Posterior vena cava (tissue), 2 donors: ENCODE measurements at places on chromosomes 1 and 21.

- no peak for DNase-seq
Observed at GRCh38 chr1:159556931-159557369, 21.1 kb upstream of the OR10J5 start.

GRCh38 chr1:211345719-211346118 is 19.1 kb downstream of the TRAF5 start:
- DNase-seq, result no peak

DNA sequence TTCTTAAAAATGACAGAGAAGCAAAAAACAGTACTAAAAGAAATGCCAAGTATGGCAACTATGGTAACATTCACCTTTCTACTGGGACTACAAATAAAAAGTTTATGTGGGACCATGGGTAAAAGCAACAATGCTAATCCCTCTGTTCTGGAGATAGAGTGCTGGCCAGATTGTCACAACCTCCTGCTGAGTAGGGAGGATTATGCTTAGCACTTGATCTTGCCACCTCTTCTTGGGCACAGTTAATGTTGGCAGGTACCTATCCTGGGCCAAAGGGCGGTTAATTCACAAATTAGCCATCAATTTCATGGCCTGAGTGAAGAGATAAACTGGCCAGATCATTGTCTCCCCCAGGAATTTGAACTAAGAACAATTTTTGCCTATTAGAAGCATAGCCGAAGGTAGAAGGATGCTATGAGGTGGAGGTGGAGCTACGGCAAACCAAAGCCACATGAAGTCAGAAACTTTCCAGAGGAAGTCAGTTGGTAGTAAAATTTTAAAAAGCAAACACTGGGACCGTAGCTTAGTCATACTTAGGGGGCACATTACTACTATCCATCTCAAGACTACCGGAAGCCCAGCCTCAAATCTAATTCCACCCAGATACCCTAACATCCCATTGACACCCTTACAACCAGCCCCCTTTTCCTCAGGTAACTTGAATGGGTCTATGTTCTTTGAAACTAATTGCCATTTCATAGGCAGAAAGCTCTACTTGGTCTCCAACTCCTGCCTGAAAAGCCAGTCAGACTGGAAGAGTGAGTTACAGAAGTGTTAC is 2.7 kb downstream of the SCYL3 start:
- no peak for DNase-seq

GRCh38 chr1:7456722-7457082 is 314.4 kb upstream of the VAMP3 start:
- DNase-seq, result no peak

GRCh38 chr1:115771847-115772457 is 3.4 kb upstream of the CASQ2 start:
- DNase-seq, result peak; percentile 88

DNA sequence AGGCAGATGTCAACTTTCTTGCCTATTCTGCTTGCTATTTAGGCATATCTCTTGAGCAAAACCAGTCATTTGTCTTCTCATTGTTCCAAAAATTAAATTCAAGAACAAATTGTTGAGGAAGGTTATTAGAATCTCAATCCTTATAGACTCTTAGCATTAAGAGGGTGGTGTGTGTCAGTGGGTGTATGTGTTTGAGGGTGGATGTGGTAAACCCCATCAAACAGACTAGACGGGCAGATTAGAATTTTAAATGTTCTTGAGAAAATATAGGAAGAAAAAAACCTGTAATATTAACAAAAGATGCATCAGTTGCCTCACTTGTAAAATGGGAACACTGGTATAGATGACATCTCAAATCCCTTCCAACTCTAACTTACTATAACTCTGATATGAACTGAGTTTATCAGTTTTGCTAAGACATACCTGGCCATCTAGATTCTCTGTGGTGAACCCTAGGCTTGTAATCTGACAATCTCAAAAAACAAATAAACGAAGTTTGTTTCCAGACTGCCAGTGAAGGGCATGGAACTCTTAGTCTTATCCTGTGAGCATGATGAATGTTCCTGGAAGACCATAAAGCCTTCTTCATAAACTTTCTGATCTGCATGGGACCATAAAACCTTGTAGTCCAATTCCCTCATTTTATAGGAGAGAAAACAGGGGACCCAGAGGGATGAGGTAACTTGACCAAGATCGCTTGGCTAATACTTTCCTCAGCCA is 176.3 kb upstream of the SGIP1 start:
- no peak for DNase-seq

DNA sequence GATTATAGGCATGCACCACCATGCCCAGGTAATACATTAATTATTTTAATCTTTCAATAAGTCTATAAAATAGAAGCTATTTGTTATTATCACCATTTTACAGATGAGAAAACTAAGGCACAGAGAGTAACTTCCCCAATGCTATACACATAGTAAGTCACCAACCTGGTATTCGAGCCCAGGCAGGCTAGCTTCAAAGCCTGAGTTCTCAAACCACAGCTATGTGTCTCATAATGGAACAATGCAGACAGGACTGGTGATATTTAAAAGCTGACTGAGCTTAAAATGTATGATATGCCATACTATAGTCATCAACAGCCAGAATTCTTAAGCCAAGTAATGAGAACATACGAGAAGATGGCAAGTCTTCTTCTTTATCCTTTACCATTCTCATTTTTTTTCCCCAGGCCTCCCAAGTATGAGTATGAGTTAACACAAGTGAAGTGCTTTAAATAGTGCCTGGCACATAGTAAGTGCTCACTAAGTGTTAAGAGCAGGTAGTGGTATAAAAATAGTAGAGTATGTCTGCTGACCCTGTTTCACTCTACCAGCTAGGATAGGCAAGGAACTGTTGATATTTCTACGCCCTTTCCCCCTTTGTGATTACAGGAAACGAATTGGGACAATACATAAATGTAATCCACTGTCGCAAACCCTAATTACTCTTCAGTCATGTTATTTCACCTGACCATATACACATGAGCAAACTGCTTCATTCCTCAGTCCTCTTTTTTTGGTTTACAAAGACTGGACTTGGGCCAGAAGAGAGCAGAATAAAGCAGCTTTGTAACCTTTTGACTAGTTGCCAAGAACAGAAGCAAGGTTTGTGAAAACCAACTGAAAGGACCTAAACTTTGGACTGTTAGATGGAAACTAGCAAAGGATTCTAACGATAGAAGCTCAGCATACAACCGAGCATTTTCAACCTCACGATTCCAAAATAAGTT is 9.5 kb downstream of the EYA3 start:
- no peak for DNase-seq

- DNase-seq, result no peak
Observed at GRCh38 chr1:77465922-77466321, 184.1 kb downstream of the AK5 start.

DNA sequence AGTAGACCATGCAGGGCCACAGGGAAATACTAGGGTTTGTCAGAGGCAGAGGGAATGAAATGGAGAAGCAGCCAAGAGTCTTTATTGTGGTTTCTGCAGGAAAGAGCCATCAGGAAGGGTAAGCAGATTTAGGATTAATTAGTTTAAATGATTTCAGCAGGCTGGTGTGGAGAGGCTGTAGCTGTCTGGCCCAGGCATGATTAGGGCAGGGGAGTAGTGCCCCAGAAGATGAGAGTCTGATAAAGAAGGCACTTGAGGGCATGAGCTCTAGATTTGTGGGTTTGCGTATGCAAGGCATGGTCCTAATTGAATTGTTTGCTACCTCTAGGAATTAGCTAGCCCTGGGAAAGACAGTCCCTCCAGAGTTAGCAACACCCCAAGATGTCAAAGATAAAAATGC is 484.6 kb upstream of the PLXNA2 start:
- no peak for DNase-seq

DNA sequence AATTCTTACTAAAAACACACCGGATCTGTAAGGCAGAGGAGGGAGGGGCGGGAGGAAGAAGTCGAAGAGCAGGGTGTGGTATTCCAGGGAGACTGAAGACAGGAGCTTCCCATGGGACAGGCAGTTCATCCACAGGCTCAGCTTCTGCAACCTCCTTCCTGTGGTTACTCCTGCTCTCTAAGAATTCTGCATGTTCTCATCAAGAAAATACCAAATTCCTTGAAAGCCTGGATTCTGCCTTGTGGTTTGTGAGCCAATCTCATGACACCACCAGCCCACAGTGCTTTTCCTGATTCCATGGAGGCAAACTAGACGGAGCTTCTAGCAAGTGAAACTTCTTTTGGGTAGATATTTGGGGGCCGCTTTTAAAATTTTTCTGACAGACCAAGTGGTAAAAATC is 1.1 kb upstream of the ST6GALNAC3 start:
- DNase-seq, result no peak

DNA sequence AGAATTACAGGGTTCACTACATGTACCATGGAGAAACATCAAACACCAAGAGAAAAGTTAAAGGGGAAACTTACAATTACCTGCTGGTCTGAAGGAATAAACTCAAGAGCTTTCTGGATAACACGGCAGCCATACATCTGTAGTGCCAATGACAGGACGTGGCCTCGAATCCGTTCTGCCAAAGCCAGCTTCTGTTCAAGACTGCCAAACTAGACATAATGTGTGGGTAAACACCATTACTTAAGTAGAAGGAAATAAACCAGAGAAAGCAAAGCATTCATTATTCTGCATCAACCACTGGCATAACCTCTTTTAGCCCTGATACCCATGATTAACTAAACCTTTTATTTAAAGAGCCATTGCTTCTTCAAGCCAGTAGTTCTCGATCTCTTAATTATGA is 41.5 kb upstream of the SDC3 start:
- no peak for DNase-seq

DNA sequence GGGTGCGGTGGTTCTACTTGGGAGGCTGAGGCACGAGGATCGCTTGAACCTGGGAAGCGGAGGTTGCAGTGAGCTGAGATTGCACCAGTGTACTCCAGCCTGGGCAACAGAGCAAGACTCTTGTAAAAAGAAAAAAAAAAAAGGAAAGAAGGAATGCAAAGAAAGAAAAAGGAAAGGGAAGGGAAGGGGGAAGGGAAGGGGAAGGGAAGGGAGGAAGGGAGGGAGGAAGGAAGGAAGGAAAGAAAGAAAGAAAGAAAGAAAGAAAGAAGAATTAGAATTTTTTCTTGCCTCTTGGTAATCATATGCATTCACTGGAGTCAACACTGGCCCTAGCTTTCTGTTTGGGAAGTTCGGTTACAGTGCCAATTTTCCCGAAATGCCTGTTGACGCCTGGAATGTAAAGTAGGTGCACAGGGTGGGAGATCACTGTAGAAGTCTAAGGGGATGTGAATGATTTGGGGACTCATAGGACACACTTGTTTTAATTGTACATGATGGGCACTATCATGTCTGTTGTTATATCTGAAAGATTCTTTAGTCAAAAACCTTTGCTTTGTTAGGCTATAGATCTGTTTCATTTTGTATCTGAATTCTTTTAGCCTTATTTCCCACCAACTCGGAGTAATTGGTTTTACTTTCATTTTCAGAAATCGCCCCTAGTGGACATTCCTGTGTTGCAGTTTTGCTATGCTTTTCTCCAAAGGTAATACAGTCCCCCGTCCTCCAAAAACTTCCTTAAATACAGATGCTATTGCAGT is 59.8 kb upstream of the MORC3 start:
- no peak for DNase-seq

GRCh38 chr21:42411197-42411869 is 7.6 kb downstream of the UBASH3A start:
- no peak for DNase-seq

- DNase-seq, result no peak
Observed at GRCh38 chr1:86030180-86030579, 126.4 kb downstream of the COL24A1 start.

GRCh38 chr1:89169166-89169565 is 6.6 kb downstream of the GBP7 start:
- no peak for DNase-seq

- no peak for DNase-seq
Observed at GRCh38 chr1:68339505-68339904, 107.2 kb upstream of the WLS start.

GRCh38 chr21:25565272-25566211 is 41.7 kb downstream of the MRPL39 start:
- DNase-seq, result no peak

DNA sequence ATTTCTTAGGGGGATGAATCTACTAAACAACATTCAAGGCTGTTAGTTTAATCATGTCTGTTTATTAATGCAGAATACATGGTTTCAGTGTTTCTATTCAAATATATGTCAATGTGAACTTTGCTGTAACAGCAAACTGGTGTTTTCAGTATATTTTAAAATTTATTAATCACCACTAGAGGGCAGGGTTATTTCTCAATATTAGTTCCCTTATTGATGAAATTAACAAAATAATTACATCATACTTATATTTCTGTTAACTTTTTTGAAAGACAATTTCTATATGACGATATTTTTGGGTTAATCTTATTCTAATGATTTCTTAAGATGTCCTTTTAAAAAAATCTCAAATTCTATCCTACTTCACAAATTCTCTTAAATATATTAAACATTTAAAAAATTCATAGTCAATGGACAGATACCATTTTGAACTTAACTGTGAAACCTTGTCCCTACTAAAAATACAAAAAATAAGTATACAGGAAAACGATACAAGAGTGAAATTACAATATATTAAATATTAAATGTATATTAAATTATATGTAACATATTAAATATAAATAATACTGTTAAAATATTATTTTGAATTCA is 1034.1 kb upstream of the PRMT6 start:
- no peak for DNase-seq

DNA sequence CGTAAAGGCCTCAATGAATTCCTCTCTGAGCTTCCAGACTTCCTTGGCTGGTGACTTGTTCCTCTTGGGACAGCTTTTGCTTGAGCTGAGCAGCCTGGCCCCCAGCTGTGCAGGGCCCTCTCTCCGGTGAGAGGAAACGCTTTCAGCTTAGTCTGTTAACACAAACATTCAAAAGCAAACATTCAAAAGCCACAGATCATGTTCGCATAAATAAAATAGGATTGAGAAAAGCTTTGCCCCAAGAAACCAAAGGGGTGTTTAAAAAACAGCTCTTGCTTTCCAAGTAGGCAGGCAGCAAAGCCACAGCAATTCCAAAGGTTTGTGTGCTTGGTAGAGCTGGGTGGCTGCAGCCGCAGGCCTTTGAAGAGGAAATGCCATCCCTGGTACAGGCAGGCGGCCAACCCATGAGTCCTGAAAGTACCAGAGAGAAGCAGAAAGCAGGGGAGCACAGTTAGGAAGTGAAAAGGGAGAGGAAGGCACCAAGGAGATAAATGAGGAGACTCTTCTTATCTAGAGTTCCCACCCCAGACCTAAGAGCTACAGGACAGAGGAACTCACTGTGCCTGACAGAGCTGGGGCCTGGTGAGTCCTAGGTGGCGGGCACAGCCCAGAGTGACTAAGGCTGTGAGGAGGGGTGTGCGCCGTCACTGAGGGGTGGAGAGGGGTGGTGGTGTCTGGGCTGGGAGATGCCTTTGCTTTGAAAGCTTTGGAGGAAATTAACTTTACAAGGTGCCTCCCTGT is 48.4 kb downstream of the CCN1 start:
- DNase-seq, result no peak

DNA sequence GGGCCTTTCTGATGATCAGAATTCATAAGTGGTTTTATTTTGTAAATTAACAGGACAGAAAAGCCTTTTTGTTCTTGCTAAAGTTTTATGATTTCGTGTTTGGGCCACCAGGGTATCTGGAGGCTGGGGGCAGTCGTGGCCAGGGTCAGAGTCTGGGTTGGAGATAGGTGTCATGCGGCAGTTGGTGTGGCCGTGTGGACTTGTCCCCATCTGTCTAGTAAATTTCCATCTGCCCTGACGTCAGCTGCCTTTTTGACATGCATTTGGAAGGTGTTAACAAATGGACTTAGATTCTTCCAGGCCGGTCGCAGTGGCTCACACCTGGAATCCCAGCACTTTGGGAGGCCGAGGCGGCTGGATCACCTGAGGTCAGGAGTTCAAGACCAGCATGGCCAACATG is 56.8 kb downstream of the SKI start:
- DNase-seq, result no peak
